ENCODE measurements at places on chromosomes 3 and 15.
A peak's percentile ranks its signal among the peaks of the same experiment; 100 is the strongest.

GRCh38 chr15:76340198-76340802 lies 3.7 kb downstream of the ISL2 start:
- H3K27ac ChIP-seq: no peak overlapping the region
- H3K4me1 ChIP-seq: peaks cover 54% of the 10 kb centered on the region
- no peaks in the 10 kb centered on the region for H3K36me3 ChIP-seq
- peak overlapping the region; percentile 43 for H3K4me3 ChIP-seq
- H3K27me3 ChIP-seq: peaks cover 33% of the 10 kb centered on the region
- DNase-seq: no peak

DNA sequence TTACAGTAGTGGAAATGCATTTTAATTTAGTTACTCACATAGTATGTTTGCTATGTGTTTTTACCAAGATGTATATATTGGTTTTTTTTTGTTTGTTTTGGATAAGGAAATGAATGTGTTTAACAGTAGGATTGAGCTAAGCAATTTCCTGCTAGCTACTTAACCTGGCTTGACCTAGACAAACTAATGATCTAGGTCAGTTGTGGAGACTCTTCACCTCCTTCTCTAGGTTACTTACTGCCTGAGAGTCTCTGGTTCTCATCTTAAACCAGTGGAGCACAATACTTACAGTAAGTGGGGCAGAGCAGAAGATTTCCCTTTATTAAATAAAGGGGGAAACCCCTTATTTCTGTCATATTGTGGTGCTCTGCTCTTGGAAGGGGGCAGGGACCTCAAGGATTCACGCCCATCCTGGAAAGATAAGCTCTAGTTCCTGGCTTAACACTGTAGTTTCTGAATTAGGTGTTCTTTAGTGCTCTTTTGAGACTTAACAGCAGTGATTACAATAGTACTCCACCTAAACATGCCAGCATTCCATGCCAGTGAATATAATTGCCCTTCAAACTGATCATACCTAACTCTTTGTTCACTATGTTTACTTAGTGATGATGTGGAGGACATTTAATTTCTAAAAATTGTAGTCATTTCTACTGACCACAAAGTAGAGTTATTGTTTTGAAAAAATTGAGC lies 79.9 kb downstream of the UBP1 start:
- no peak for DNase-seq
- peaks cover 4% of the 10 kb centered on the region for H3K4me1 ChIP-seq
- H3K27me3 ChIP-seq: no peaks in the 10 kb centered on the region
- no peak overlapping the region for H3K4me3 ChIP-seq

- DNase-seq: no peak
- peak overlapping the region; percentile 93 for H3K27ac ChIP-seq
- no peaks in the 10 kb centered on the region for H3K27me3 ChIP-seq
- H3K4me3 ChIP-seq: no peak overlapping the region
- H3K36me3 ChIP-seq: peaks cover 12% of the 10 kb centered on the region
- peaks cover 100% of the 10 kb centered on the region for H3K4me1 ChIP-seq
These were observed 9.5 kb downstream of the SEMA4B start for GRCh38 chr15:90210593-90210992.

GRCh38 chr15:78243491-78243941 lies 9.2 kb upstream of the ACSBG1 start:
- no peaks in the 10 kb centered on the region for H3K36me3 ChIP-seq
- H3K4me1 ChIP-seq: no peaks in the 10 kb centered on the region
- H3K4me3 ChIP-seq: no peak overlapping the region
- no peaks in the 10 kb centered on the region for H3K27me3 ChIP-seq
- no peak for DNase-seq

DNA sequence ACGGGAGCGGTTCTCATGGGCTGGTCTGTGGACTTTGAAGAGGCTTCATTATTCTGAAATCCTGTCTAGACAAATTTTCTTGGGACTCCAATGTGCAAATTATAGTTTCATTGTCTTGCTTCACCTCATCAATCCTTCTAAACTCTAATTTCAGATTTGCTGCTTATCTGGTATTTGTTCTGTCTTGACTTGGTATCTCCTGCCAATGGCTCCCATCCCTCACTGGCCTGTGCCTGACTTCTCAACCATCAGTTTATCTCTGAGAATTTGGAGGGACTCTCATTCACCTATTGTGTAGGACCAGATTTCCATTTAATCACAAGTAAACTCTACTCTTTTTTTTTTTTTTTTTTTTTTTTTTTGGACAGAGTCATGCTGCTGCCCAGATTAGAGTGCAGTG lies 960.2 kb upstream of the NR2F2 start:
- no peak overlapping the region for H3K27ac ChIP-seq
- peaks cover 4% of the 10 kb centered on the region for H3K4me1 ChIP-seq
- H3K27me3 ChIP-seq: no peaks in the 10 kb centered on the region
- H3K4me3 ChIP-seq: no peak overlapping the region

- H3K4me3 ChIP-seq: no peak overlapping the region
- no peaks in the 10 kb centered on the region for H3K27me3 ChIP-seq
- no peak for DNase-seq
- no peak overlapping the region for H3K27ac ChIP-seq
- H3K4me1 ChIP-seq: no peaks in the 10 kb centered on the region
These were observed 579.3 kb upstream of the GRM7 start for GRCh38 chr3:6281662-6282061.

- no peaks in the 10 kb centered on the region for H3K36me3 ChIP-seq
- H3K27me3 ChIP-seq: no peaks in the 10 kb centered on the region
- no peaks in the 10 kb centered on the region for H3K4me1 ChIP-seq
- H3K27ac ChIP-seq: no peak overlapping the region
- no peak for DNase-seq
These were observed 46.5 kb downstream of the EXOG start for GRCh38 chr3:38542401-38543298.

GRCh38 chr15:77538027-77538451 lies 94.7 kb downstream of the LINGO1 start:
- peaks cover 18% of the 10 kb centered on the region for H3K27me3 ChIP-seq
- H3K27ac ChIP-seq: no peak overlapping the region
- DNase-seq: no peak
- H3K4me1 ChIP-seq: peaks cover 13% of the 10 kb centered on the region

DNA sequence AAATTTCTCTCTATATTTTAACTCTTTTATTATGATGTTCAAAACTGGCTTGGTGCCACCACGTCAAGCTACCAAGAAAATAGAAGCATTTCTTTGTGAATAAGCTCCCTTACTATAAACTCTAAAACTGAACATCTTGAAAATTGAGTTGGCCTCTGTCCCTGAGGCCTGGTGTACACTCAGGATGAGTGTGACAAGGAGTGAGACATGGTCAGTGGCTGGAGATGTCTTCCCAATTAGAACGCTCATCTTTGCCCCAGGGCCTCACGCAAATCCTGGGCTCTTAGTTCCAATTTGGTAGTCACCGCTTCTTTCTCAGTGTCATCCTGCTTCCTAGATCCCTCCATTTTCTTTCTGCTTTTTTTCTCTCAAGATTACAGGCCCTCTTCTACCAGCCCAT lies 26.2 kb downstream of the SLC2A2 start:
- H3K4me1 ChIP-seq: peaks cover 25% of the 10 kb centered on the region
- DNase-seq: no peak
- H3K27me3 ChIP-seq: no peaks in the 10 kb centered on the region
- no peak overlapping the region for H3K27ac ChIP-seq

GRCh38 chr3:157166561-157166960 lies 6.6 kb upstream of the CCNL1 start:
- H3K27me3 ChIP-seq: no peaks in the 10 kb centered on the region
- H3K27ac ChIP-seq: no peak overlapping the region
- DNase-seq: no peak
- H3K4me1 ChIP-seq: peaks cover under 1% of the 10 kb centered on the region
- no peak overlapping the region for H3K4me3 ChIP-seq

DNA sequence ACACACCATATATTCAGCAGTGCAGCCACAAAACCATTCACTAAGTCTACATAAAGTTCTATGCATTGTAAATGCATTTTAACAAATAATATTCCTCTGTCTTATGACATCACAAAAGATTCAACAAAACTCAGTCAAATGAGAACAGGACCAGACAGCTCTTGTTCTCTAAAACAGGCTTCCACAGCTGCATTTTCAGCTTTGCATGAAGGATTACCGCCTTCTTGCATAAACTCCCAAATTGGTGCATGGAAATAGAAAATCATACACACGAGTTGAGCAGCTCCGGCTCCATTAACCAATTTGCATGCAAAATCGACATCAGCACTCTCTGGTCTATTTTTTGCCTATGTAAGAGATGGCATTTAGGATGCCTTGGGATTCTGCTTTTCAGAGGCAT lies 66.4 kb downstream of the RFTN1 start:
- no peaks in the 10 kb centered on the region for H3K36me3 ChIP-seq
- DNase-seq: no peak
- no peak overlapping the region for H3K4me3 ChIP-seq
- no peaks in the 10 kb centered on the region for H3K27me3 ChIP-seq
- peaks cover 8% of the 10 kb centered on the region for H3K4me1 ChIP-seq
- no peak overlapping the region for H3K27ac ChIP-seq

DNA sequence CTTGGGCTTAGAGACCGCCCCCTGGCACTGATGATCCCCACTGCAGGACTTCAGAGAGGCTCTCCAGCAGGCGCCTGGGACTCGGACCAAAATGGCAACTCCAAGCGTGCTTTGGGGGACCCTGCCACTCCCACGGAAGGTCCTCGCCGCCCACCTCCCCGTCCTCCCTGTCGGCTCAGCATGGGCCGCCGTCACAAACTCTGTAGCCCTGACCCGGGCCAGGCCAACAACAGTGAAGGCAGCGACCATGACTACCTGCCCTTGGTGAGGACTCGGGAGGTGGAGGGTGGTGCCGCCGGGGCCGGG lies 7.7 kb downstream of the ALG3 start:
- no peak for DNase-seq
- no peaks in the 10 kb centered on the region for H3K27me3 ChIP-seq
- peaks cover 22% of the 10 kb centered on the region for H3K36me3 ChIP-seq
- no peak overlapping the region for H3K27ac ChIP-seq
- no peaks in the 10 kb centered on the region for H3K4me1 ChIP-seq

DNA sequence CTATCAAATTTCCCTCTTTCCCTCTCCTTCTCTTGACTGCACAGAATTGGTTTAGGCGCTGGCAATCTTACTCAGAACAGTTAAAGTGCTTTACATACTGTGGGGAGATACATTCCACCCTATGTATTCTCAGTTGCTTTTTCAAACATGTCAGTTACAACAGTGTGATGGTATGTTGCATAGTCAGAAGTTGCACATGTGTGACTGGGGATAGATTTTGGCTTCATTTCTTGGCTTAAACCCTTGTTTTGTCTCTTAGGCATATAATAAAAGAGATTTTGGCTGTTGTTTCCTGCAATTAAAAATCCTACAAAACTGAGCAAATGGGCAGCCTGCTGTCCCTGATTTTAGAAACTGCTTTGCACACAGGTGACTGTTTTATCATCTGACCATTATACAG lies 86.7 kb downstream of the PIK3R4 start:
- no peaks in the 10 kb centered on the region for H3K4me1 ChIP-seq
- H3K27me3 ChIP-seq: no peaks in the 10 kb centered on the region

- H3K4me3 ChIP-seq: no peak overlapping the region
- DNase-seq: no peak
- peaks cover 4% of the 10 kb centered on the region for H3K4me1 ChIP-seq
- no peak overlapping the region for H3K27ac ChIP-seq
- no peaks in the 10 kb centered on the region for H3K27me3 ChIP-seq
These were observed 117.9 kb downstream of the TCF12 start for GRCh38 chr15:57036352-57036751.

DNA sequence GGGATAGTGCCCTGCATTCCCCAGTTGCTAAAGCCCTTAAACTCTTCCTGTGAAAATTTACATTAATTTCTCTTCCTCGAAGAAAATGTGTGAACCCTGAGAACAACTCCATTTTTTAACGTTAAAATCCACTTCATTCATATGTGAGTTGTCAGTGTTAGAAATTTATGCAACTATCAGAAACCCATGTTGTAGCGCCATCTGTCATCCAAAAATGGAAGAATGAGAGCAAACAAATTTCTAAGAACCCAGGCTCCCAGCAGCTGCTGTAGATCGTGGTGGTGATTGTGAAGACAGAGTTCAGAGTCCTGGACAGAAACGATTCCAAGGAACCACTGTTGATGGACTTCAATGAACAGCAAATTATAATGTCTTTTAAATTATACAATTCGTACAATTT lies 179.7 kb upstream of the NDN start:
- no peak overlapping the region for H3K4me3 ChIP-seq
- no peaks in the 10 kb centered on the region for H3K4me1 ChIP-seq
- H3K27ac ChIP-seq: no peak overlapping the region
- H3K27me3 ChIP-seq: peaks cover 15% of the 10 kb centered on the region
- DNase-seq: no peak
